CMK (cell line): ENCODE measurements at places on chromosomes 5 and 9.

- DNase-seq, result no peak
Measured at GRCh38 chr5:115460472-115460871, 84.1 kb downstream of the FEM1C start.

DNA sequence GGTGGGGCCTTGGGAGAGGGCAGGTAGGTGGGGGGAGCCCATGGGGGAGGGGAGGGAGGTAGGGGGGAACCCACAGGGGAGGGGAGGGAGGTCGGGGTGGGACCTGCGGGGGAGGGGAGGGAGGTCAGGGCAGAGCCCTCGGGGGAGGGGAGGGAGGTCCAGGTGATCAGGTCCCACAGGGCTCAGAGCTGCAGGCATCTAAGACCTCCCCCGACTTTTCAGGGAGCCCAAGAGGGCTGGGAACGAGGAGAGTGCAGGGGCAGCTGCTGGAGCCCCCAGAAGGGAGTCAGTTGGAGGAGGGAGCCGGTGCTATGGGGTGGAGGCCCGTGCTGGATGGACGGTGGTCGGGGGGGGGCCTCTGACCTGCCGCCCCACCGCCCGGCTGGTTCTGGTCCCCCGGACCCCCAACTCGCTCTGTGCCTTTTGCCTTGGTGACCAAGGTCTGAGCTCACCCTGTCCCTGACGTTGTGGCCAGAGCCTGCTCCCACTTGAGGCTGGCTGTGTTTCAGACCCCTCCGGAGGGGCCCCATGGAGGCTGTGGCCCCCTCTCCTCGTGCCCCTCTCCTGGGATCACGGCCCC, 31.8 kb downstream of the SLC9A3 start:
- DNase-seq, result no peak

- DNase-seq, result no peak
Measured at GRCh38 chr9:137031904-137032640, at the start of gene FUT7. Gene FUT7, minus strand, starts transcription at chr9:137032088. Its CDS starts 97 bp downstream, at chr9:137031991.

DNA sequence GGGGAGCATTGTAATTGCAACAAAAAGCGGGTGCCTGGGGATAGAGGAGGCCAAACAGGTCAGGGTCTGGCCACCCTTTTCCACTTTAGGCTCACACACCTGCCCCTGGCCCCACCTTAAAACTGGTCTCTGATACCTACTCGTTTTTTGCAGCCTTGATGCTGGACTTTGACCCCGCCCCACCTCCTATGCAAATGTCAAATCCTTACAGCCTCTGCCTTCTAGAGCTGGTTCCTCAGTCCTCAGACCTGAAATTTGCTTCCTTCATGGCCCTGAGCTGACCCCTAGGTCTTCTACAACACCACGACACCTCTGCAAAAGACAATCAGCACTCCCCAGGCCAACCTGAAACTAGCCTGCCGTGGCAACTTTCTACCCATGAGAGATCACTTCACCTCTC, 37.7 kb downstream of the SMIM23 start:
- no peak for DNase-seq

GRCh38 chr9:119088002-119088547, 281.2 kb downstream of the BRINP1 start:
- DNase-seq, result no peak

DNA sequence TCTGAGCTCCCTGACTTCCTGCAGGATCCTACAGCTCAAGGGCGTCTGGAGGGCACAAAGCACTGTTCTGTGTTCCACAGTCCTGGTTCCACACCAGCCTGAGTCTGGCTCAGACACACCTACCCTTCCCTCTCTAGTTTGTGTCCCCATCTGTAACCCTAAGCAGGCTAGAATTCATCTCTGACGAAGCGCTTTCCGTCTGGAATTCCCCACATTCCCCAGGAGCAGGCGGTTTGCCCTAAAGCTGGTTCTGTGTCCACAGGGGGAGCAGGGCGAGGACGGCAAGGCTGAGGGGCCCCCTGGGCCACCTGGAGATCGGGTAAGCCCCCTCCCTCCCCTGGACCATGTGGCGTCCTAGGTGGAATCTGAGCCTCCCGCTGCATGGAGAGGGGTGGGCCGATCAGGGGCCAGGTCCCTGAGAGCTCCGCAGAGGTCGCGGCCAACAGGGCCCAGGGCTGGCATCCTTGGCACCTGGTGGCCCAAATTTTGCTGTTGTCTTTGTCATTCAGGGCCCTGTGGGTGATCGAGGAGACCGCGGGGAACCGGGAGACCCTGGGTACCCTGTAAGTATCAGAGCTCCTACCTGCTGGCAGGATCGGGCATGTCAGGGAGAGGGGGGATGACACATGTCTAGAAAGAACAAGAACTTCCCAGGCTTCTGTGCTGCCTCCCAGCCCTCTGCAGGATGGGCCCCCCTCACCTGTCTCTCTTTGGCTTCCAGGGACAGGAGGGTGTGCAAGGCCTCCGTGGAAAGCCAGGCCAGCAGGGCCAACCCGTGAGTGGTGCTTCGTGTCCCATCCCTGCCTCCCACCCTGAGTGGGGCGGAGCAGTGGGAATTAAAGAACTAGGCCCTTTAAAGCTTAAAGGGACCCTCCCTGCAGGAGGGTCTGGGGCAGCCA, 34.5 kb upstream of the ORM1 start:
- no peak for DNase-seq

DNA sequence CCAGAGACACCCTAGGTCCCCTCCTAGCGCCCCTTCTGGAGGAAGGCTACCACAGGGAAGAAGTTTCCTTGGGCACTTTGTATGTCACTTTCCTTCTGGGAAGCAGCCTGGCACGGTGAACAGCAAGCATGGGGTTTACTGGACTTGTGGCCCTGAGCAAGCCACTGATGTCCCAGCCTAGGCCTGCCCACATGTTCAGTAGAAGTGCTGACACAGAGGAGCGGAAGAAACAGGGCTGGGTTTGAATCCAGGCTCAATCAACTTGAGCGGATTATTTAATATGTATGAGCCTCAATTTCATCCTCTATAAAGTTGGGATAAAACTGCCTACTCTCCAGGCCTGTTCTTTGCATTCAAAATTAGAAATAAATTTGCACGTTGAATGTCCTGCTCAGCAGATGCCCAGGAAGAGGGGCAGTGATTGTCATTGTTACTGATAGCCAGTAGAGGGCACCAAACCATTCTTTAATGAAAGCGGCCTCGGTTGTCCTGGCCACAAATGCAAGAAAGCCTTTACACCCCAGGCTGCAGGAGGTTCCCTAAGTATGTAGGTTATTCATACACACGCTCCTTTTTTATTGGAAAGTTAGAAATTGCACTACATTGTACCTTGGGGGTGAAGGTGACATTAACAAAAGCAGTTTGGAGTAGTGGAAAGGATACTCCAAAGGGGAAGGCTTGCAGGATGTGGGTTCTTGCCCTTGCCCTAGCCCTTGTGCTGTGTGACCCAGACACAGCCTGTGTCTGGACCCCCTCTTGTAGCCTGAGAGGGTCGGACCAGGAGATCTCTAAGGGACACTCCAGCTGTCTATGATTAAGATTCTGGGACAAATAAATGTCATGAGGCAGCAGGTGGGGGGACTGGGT, 13.4 kb upstream of the XPA start:
- DNase-seq, result no peak

DNA sequence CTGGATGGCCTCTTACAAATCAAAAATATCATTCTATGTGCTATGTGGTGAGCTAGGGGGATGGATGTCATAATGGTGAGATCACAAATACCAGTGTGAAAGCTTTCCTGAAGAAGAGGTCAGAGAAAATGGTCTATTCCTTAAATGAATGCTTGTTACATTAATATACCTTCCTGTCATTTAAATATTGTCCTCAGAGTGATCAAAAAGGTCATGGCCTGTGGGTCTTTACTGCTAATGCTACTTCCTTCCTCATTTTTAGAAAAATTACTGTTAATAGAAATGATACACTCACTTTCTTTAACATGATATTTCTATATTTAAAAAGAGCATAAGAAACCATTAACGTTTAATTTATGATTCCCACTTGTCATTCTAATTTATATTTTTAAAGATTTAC, 9.7 kb downstream of the OMD start:
- no peak for DNase-seq

DNA sequence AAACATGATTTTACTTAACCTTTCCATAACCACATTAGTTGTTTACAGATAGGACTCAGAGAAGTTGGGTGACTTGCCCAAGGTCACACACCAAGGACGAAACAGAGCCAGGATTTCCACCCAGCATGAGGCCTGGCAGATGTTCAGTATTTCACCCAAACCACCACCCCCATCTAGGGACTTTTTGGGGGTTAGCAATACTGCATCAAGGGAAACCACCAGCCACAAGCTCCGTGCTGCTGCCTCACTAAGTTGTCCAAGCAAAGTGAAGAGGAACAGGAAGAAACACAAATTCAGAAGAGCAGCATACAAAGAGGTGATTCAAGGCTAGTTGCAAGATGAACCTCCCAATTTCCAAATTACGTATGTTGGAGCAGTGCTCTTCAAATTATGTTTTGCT, 219.6 kb upstream of the RORB start:
- no peak for DNase-seq

GRCh38 chr9:83707518-83707767, 315 bp downstream of the UBQLN1 start:
- no peak for DNase-seq

- DNase-seq, result no peak
Measured at GRCh38 chr9:19701991-19702390, 86.8 kb downstream of the SLC24A2 start.

- no peak for DNase-seq
Measured at GRCh38 chr5:9670371-9670770, 40.2 kb upstream of the TAS2R1 start.

DNA sequence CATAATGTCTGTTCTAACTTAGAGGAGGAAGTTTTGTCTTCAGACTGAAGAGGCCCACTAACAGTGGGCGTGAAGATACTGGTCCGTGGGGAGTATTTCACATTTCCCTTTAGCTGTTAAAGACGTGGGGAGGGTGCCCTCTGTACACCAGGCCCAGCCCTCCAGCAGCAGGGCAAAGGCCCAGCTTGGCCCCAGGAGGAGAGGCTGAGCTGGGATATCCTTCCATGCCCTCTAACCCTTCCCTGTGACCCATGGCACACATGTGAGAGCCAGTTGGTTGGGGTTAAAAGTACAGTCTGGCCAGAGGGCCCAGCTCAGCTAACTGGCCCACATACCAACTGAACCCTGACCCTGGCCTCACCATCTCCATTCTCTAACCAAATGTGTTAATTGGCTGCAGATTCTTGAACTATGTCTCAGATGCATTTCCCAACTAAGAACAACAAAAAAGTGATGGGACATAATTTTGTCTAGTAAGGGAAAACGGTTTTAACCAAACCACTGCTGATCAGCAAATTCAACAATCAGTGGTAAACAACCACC, 74.4 kb downstream of the LHFPL2 start:
- DNase-seq, result no peak

DNA sequence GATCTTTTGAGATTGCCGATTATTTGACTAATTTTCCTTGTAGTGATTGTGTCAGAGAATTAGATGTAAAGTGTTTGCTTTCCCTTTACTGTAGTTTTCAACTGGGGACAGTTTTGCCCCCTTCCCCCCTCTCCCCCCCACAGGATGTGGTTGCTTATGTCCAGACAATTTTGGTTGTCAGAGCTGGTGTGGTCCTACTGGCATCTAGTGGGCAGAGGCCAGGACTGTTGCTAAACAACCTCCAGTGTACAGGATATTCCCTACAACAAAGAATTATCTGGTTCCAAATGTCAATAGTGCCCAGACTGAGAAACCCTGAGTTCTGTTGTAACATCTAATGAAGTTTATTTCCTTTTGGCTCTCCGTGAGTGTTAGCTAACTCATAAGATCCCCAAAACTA, 20.0 kb downstream of the TMEFF1 start:
- no peak for DNase-seq

GRCh38 chr5:95810305-95811125, 12.0 kb downstream of the GLRX start:
- no peak for DNase-seq

DNA sequence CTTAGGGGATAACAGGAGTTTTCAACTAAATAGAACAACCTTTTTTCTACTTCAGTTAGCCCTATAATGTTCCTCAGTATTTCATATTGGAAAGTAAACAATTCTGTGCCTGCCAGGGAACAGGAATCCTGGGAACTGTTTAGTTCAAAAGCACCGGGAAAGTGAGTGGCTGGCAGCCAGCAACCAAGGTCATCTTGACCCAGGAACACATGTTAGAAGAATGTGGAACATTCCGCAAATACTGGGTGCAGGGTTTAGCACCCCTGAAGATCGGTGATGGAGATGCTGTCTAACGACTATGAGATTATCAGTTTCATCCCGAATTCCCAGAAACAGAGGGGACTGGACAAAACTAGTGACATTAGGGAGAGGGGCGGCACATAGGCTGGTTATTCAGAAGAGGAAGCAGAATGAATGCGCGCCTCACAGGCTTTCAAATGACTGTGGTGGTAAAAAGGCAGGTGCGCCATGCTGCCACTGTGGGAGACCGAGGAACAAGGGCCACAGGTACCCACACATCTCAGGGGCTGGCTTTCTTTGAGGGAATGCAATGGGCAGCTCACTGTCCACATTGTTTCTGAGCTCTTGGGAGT, 51.2 kb downstream of the IPPK start:
- DNase-seq, result no peak

- no peak for DNase-seq
Measured at GRCh38 chr5:143179126-143179740, 224.3 kb downstream of the NR3C1 start.

GRCh38 chr9:104686081-104686480, 8.2 kb upstream of the OR13D1 start:
- no peak for DNase-seq

DNA sequence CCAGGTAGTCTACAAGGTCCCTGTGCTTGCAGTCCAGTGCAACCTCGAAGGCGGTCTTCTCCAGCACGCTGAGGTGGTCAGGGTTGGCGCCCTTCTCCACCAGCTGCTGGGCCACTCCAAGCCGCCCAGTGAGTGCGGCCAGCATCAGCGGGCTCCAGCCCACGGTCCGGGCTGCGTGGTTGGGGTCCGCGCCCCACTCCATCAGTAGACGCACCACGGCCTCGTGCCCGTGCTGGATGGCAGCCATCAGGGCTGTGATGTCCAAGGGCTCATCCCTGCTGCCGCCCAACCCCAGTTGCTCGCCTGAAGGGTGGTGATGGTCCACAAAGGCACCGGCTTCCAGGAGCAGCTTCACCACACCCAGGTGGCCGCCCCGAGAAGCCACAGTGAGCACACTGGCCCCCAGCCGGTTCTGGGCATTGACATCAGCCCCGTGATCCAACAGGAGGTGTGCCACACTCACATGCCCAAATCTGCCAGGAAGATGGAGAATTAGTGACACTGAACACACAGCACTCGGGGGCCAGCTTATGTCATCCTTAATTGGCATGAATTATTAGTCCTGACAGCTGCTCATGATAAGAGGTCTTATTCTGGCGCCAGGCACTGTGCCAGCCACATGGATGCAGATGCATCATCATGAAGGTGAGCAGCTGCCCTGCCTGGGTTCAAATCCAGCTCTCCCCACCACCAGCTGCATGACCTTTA, 6.1 kb downstream of the ANKS6 start:
- DNase-seq, result no peak
